Immature natural killer cell (primary cell): ENCODE measurements at places on chromosomes 7 and 10. TPM values are rescaled to one million over a fixed set of nuclear protein-coding genes. Genes with fewer than 3 reads are reported as not detected.

The C10orf67 gene
- polyA plus RNA-seq, result not detected

The LDB3 gene
- polyA plus RNA-seq, result not detected

The ZCWPW1 gene
- polyA plus RNA-seq, result 5.9 TPM

The CCDC172 gene
- polyA plus RNA-seq, result not detected

The TEX36 gene
- polyA plus RNA-seq, result not detected

The PRSS37 gene
- polyA plus RNA-seq, result not detected

The EPHA1 gene
- polyA plus RNA-seq, result 0.51 TPM

The HOXA10 gene
- 4.2 TPM for polyA plus RNA-seq

The ABCA13 gene
- polyA plus RNA-seq, result not detected
